GM23338 (cell line): ENCODE measurements at places on chromosomes 11 and 22.

DNA sequence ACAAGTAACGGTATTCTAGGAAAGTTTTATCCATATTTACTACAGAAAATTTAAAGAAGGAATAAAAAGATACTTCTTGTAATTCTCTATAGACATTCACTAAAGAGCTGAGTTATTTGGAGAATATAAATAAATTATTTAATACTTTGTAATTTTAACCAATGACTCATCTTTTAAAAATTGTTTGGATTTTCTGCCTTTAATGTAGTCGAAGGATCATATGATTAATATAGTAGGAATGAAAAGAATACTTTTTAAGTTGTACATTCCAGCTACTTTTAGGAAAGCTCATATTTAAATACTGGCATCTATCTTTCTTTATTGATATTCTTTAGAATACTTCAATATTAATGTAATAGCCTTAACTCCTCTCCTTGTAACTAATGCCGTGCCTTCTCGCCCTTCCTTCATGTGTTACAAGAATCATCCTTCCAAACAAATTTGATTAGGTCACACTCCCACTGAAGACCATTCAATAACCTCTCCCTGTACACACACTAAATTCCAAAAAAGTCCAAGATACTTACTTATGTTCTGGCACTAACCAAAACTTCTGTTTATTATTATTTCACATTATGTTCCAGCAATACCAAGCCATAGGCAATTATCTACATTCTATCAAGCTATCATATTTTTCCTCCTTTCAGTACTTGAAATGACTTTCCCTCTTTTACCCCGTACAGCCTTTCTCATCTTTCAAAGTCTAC lies 501.9 kb downstream of the CNTN5 start:
- DNase-seq, result no peak

DNA sequence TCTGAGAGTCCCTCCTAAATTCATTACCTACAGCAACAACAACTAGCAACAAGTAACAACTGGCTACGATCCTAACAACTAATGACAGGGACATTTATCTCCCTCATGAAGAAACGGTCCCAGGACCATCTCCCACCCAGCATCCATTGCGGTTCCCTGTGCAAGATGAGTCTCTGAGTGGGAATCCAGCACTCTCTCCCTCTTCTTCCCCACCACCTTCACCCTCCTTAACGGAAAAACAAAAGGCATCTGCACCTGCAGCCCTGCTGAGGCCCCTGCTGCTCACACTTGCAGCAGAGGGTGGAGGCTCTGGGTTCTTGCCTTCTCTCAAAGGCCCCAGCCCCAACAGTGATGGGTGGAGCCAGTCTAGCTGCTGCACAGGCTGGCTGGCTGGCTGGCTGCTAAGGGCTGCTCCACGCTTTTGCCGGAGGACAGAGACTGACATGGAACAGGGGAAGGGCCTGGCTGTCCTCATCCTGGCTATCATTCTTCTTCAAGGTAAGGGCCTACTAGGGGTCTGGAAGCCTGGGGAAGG lies at the start of gene CD3G:
TSS of gene CD3G (plus strand) at position 364 of the 535 bp plus-strand sequence. CDS start at position 444, 80 bp downstream.
- no peak for DNase-seq

DNA sequence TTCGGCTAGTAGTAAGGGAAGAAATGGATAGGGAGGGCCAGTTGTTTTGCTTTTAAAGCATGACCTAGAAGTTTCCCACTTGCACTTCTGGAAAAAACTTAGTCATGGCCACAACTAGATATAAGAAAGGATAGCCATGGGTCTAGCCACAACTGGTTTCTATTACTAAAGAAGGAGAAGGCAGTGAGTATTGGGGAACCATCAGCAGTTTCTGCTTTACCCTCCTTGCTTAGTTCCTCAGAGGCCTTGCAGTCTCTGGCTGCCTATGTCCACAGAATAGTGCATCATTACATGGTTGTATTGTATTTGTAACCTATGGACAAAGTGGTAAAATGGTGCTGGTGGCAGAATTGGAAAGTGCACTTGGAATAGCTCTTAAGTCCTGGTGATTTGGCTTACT lies 35.6 kb downstream of the NXPE1 start:
- DNase-seq, result no peak

DNA sequence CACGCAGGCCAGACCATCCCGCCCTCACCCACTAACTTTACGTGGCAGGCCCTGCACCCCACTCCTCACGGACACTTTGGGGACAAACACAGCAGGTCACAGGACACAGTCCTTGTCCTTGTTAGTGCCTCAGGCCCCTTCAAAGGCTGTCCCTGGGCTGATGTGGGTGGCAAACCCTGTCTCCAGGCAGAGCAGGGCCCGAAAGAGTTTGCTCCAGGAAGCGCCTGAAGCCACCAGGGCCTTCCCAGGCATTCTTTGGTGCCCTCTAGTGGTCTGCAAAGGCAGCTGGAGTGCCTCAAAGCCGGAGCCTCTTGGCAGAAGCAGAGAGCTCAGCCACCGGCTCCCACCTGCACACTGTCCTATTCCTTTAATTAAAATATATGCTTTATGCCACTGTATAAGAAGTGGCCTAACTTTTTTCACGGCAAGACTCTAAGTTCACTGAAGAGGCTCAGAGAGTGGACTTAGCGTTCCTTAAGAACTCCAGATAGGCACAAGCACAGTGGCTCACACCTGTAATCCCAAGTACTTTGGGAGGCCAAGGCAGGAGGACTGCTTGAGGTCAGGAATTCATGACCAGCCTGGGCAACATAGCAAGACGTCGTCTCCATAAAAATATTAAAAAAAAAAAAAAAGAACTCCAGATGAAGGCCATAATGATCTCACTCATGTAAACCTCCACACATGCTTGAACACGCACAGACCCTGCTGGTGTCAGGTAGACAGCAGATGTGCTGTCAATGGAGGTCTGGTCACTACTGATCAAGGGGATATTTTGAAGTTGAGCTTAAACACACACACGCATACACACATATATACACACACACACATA lies 11.1 kb downstream of the TXN2 start:
- DNase-seq, result peak; percentile 93

DNA sequence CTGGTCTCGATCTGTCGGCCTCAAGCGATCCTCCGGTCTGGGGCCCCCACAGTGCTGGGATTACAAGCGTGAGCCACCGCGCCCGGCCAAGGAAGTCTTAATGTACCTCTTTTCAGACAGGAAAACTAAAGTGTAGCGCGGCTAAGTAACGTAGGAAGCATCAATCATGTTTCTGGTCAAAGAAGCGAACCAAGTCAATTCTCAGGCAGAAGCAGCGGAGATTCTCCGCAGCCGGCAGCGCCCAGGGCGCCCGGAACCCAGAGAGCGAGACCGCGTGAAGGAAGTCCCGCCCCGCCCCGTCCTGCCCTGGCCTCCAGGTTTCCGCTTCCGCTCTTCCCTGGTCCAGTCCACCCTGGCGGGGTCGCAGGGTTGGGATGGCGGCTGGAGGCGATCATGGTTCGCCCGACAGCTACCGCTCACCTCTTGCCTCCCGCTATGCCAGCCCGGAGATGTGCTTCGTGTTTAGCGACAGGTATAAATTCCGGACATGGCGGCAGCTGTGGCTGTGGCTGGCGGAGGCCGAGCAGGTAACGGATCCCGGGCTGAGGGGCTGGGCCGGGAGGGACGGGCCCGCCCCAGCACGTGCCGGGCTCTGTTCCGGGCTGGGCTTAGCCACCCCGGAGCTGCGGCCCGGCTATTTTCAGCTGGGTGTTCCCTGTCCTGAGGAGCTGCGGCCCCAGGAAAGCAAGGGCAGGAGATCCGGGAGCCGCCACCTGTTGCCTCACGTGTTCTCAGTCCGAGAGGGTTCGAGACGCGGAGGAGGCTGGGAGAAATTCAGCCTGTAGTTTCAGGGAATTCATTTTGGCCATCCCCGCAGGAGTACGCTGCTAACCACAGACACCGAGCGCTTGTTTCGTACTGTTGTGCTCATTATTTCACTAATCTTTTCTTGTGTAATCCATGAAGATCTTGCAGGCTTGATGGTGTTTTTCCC lies at the start of gene ADSL:
TSS of gene ADSL (plus strand) at position 316 of the 934 bp plus-strand sequence. CDS start at position 375, 59 bp downstream.
- peak; percentile 94 for DNase-seq

DNA sequence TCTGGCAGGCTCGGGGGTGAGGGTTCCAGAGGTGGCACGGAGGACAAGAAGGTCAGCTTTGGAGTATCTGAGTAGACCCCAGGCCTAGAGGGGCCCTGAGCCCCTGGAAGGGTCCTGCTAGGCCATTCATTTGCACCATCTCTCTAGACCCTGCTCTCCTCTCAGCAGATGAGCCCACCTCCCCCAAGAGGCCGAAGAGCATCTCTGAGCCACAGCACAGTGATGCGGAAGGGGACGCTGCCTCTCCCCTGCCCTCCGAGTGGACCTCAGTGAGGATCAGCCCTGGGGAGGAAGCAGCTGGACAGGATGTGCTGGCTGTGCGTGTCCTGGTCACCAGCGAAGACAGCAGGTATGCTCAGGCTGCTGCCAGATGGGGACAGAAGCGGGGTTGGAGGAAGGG lies 101.6 kb upstream of the PARVA start:
- DNase-seq, result no peak
